Fibroblast of mammary gland (primary cell): ENCODE measurements at places on chromosomes 5 and 9.
A peak's percentile ranks its signal among the peaks of the same experiment; 100 is the strongest.

DNA sequence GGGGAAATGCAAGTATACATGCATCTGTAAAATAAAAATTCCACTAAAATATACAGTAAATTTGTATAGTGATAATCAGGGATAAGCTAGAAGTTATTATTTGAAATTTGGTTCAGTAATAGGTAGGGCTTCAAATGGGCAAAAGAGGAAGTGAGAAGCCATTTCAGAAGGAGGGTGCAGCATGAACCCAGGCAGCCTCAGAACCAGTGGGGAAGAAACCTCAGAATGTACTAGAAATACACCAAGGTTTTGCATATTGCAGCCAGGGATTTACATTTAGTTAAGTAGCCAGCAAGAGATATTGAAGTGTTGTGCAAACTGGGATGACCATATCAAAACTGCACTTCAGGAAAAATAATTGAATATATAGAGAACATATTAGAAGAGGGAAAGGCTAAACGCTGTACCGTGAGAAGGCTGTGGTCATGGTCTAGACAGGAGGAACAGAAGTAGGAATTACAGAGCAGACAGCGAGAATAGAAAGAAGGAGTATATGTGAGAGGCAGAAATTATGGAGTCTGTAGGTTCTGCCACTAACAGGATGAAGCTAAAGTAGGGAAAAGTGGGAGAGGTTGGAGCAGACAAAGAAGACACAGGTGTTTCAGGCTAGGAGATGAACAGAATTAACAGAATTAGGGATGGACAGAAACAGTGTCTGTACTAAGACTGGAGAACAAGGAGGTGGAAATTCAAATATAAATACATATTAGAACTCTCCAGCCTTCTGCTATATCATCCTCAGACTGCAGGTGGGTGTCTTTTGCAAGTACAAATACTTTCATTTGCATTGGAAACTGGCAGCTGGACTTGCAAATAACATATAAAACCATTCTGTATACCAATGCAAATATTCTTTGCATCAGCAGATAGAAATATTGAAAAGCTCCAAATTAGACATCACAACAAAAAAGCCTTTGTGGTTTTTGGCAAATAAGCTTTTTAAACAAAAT lies 335.6 kb downstream of the ZNF608 start:
- peak; percentile 28 for DNase-seq

GRCh38 chr5:117892360-117892759 lies 1096.0 kb downstream of the DTWD2 start:
- DNase-seq, result no peak

DNA sequence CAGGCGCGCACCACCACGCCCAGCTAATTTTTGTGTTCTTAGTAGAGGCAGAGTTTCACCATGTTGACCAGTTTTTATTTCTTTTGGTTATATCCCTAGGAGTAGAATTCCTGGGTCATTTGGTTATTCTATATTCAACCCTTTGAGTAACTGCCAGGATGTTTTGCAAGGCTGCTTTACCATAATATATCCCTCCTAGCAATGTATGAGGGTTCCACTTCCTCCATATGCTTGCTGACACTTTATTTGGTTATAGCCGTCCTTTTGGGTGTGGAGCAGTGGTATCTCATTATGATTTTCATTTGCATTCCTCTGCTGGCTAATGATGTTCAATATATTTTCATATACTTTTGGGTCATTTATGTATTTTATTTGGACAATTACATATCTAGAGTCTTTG lies 81.2 kb downstream of the RAB24 start:
- no peak for DNase-seq

DNA sequence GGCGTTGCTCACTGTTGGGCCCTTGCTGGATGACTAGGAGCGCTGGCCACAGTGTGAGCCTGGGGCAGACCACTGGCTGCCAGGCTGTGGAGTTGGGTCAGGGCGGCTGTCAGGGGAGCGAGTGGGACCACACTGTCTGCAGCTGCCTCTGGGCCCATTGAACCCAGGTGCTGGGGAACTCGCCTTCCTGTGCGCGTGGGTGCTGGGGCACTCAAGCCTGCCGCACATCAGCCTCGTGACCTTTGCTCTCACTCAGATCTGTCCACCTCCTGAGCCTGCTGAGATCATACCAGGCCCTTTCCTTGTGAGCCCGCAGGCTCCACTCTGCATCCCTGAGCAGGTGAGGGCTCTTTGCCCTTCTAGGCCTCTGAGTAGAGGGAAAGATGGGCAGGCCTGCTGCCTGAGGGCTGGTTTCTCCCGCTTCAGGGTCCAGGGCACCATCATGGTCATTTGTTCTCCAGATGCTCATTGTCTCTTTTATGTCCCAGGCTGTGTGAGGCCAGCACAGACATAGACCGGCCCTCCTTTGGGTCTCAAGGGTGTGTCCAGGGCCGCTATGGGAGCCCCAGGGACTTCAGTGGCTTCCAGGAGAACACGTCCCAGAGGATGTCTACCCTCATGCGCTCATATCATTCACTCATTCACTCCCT lies 26.5 kb downstream of the WNK2 start:
- DNase-seq, result no peak
